Femur (tissue), 1 donor: ENCODE measurements at places on chromosomes 3 and 15.

- no peak for DNase-seq
Observed at GRCh38 chr3:39879581-39879980, 70.2 kb downstream of the MYRIP start.

DNA sequence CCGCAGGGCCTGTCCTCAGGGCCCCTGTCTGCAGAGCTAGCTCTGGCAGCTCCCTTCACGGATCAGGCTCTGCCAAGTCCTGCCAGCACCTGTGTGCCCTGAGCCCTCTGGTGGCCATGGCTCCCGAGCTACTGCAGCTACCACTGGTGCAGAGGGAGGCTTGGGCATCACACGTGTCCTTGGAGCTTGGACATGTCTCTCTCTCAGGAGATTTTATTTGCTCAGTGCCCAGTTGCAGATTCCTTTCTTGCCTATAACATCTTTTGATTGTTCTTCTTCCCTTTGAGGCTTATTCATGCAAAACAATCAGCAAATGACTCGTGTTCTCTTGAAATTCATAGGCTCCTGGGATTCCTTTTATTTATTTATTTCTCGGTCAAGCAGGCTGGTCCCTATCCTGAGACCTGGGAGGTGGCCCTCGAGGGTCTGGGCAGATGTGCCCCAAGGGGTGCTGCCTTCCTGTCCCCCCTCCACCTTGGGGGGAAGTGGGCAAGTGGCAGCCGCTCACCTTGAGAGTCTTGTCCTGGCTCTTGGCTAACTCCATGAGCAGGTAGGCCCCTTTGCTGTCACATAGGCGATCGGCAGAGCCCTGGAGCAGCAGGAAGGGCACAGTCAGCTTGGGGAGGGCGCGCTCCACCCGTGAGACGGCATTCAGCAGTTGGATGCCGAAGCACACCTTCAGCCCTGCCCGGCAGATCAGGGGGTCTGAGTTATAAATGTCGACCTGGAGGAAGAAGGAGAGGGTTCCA is 21.9 kb downstream of the ABTB1 start:
- DNase-seq, result peak; percentile 50

- no peak for DNase-seq
Observed at GRCh38 chr3:47870156-47870555, 67.2 kb downstream of the DHX30 start.

- DNase-seq, result no peak
Observed at GRCh38 chr3:53140847-53141845, 10.9 kb upstream of the RFT1 start.

- DNase-seq, result peak; percentile 4
Observed at GRCh38 chr15:70249616-70250015, 151.9 kb upstream of the TLE3 start.

GRCh38 chr3:13623101-13623654 is 74.3 kb downstream of the FBLN2 start:
- no peak for DNase-seq

- DNase-seq, result no peak
Observed at GRCh38 chr3:15456321-15456720, 28.9 kb downstream of the EAF1 start.

DNA sequence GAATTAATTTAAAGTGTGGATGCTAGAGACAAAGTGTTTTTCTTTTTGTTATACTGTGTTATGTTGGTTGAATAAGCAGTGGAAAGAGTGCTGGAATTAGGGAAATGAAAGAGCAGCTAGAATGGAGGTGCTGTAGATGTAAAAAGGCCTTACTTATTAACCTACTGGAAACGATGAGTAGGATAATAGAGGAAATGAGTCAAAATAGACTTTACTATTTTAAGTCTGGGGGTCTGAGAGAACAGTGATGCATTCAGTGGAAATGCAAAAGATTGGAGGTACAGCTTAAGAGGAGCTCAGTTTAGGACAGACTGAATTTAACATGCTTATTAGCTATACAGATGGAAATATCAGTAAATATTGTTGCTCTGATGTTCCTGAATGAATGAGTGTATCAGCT is 674.0 kb downstream of the OTOL1 start:
- DNase-seq, result no peak

GRCh38 chr15:35102186-35102585 is 17.1 kb upstream of the NANOGP8 start:
- DNase-seq, result no peak

DNA sequence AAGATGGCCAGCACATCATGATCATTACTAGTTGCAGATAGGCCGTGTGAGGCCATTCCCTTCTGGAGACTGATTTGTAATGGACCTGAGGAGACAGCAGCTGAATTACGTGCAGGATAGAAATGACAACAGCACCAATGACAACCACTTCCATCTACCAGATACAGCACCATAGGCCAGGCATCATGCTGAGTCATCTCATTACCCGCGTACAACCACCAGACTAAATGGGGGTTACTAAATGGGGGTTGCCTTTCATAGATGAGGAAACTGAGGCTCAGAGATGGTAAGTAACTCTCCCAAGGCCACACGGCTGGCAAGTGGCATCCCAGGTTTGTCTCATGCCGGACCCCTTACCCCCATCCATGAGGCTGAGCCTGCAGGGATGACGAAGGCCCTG is 32.8 kb upstream of the FAM107A start:
- no peak for DNase-seq
